Stimulated activated naive CD4-positive, alpha-beta T cell treated with Interleukin-2 at 50 U/mL for 16 hours (primary cell): ENCODE measurements at places on chromosomes 11 and 22.

GRCh38 chr11:79437278-79437980, 3.4 kb downstream of the TENM4 start:
- DNase-seq = no peak

DNA sequence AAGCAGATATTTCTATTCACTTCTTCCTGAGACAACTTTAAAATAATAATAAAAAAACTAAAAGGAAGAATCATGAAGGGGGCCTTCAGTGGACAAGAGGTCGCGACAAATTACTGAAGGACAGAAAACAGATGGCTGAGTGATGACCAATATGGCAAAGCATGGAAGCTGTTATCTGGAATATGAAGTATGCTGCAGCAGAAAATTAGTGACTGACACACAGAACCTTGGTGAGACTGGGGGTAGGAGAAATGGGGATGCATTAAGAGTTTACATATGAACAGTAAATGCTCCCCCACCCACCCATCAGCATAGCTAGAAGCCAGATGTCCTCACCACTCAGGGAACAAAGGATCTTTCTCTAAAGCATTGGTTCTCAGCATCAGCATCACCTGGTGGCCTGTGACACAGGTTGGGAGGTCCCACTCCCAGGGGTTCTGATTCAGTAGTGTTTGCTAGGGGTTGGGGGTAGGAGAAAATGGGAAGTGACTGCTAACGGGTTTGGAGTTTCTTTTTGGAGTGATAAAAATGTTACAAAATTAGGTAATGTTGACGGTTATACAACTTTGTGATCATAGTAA, 59.7 kb downstream of the NARS2 start:
- DNase-seq = no peak

- no peak for DNase-seq
These were observed 17.0 kb downstream of the KCNC1 start for GRCh38 chr11:17751558-17751957.

- DNase-seq = peak; percentile 67
These were observed 98.6 kb upstream of the CD44 start for GRCh38 chr11:35040221-35040942.

GRCh38 chr22:46122511-46122971, 27.8 kb upstream of the PPARA start:
- peak; percentile 68 for DNase-seq

DNA sequence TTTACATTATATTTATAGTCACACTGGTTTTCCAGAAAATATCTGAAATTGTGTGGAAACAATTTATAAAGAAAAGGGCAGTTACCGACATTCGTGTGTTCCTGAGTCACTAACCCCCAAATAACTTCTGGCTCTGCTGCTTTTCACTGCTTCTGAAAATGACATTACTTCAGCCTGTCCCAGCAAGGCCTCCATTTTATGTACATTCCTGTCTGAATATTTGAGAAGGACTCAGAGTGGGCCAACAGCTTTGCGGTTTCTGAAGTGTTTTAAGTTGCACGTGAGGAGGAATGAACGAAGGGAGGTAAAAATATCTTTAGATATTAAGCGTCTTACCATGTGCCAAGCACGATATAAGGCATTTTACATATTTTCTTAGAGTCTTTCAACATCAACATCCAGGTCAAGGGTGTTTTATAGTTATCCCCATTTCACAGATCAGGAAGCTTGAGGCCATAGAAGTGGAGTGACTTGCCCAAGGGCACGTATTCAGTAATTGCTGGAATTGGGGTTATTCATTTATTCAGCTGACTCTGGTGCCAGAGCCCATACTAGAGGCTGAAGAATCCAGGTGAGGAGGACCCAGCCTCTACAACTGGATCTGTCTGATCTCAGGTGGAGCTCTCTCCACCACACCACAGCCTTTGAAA, 30.8 kb upstream of the WNT11 start:
- DNase-seq = no peak

DNA sequence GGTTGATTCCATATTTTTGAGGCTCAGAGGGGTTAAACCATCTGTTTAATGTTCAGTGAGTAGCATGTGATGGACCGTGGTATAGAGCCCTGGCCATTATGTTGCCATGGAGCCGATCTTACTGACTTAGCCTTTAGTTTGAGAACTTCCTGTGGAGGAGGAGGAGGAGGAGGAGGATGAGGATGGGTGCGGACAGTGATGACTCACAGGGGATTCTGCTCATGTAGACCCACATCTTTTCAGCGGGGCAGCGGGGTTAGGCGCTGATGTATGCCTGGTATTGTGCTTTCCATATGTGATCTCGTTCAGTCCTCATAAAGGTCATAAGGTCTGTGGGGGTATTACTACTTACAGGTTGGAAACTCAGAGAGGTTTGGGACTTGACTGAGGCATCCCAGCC, 13.9 kb downstream of the STX3 start:
- DNase-seq = no peak

- no peak for DNase-seq
These were observed 154.5 kb upstream of the BLID start for GRCh38 chr11:122270535-122270934.

GRCh38 chr11:95165638-95166037, 65.4 kb downstream of the SESN3 start:
- no peak for DNase-seq

GRCh38 chr22:45238957-45239680, 1.6 kb downstream of the KIAA0930 start:
- no peak for DNase-seq

DNA sequence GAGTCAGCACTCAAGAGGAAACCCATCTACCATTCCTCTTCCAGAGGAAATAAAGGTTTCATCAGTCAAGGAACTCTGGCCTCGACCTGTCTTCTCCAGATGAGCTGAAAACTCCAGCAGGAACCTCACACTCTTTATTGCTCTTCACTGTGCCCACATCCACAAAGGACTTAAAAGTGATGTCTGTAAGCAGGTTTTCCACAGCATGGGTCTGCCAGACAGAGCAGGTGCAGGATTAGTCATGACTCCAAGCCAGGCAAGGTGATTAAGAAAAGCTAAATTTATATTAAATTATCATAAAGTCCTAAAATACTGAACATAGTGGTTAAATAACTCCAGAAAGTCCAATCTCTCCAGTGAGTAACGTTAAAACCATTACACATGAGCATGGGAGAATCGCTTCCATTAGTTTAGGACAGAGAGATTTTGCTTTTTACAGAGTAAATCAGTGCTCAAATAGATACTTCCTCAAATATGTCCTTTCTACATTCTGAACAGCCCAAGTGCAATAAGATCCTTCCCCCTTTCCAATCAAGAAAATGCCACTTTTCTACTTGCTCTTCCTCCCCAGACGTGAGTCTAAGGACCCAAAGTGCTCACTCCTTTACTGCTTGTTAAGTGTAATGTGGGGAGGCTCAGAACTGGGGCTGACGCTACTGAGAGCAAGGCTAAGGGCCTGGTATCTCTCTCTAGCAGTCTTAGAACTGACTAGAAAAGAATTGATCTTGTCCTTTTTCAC, 10.7 kb upstream of the CKAP5 start:
- DNase-seq = no peak

- DNase-seq = no peak
These were observed 37.5 kb upstream of the LYVE1 start for GRCh38 chr11:10605941-10606381.

GRCh38 chr22:49568751-49569285, 258.9 kb downstream of the BRD1 start:
- DNase-seq = no peak

DNA sequence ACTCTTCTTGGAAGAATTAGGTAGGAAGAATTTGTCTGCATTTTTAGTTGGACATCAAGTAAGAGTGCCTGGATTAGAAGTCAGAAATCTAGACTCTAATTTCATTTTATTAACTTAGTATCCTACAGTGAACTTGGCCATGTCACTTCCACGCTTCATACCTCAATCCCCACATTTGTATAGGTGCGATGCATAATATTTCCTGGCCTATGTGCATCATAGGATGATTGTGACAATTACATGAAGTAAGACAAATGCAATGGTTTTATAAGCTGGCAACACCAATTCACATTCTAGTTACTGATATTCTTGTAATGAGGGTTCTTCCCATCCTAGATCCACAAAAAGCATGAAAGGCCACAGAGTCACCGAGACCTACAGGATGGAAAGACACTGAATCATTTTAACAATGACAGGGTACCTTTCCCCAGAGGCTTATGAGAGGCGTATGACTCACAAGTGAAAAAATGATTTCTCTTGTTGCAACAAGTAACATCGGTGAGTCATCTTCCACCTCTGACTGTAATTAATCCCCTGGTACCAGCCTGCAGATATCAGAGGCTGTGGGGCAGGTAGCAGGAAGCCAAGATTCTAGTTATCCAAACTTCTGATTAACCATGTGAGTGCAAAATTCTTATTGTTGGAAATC, 56.0 kb upstream of the OR5AK2 start:
- DNase-seq = no peak

- no peak for DNase-seq
These were observed 255.2 kb downstream of the MN1 start for GRCh38 chr22:27546157-27546935.

DNA sequence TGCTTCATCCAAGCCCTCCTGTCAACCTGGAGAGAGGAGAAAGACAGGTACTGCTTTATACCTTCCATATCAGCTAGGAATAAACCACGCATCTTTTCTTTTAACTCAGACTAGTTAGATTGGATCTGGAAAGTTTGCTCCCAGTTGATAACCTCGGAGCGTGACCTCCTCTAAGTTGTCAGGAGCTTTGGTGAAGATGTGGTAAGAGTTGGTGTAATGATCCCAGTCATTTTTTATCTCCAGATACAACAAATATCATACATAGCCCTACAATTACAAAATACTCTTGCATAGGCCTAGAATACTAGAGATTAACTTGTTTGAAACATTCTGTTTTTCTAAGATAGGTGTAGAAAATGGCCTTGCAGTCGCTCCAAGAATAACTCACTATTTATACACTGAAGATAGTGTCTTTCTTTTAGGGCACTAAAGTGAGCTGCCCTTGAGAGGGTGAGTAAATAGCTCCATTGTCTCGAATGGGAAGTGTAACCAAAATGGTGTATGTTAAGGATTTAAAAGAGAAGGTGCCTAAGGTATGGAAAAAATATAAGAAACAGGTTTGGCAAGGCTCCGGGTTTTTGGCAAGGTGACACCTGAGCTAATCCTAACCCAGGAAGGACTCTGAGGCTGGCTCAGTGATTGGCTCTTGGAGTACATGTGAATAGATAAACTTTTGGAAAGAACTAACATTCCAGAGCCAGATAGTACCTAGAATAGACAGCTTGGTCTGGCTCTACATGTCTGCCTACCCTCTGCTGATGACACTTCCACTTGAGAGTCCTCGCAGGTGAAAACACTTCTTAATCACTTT, 59.4 kb downstream of the GLYATL1 start:
- DNase-seq = no peak

DNA sequence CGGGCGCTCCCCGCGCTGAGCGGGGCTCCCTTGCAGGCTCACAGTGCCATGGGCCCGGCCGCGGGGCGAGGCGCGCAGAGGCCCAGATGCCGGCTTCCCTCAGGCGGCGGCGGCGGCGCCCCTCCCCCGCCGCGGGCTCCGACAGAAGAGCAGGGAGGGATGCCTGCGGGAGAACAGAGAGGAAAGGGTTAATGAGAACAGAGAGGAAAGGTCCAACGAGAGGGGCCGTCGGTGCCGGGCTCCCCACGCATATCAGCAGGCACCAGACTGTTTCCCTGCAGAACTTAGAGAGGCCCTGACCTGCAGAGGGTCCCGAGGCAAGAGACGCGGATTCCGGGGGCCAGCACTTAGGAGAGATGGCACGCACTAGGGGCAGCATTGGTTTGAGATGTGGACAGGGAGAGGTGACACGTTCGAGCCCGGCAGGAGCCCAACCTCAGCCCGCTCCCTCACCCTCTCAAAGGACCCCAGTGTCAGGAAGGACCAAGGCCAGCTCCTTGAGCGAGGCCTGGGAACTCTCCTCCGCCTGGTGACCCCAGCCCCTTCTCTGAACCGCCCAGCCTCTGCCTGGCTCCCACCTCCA, 9.1 kb downstream of the NRXN2 start:
- DNase-seq = no peak

GRCh38 chr11:119493712-119494111, 70.7 kb upstream of the THY1 start:
- no peak for DNase-seq

DNA sequence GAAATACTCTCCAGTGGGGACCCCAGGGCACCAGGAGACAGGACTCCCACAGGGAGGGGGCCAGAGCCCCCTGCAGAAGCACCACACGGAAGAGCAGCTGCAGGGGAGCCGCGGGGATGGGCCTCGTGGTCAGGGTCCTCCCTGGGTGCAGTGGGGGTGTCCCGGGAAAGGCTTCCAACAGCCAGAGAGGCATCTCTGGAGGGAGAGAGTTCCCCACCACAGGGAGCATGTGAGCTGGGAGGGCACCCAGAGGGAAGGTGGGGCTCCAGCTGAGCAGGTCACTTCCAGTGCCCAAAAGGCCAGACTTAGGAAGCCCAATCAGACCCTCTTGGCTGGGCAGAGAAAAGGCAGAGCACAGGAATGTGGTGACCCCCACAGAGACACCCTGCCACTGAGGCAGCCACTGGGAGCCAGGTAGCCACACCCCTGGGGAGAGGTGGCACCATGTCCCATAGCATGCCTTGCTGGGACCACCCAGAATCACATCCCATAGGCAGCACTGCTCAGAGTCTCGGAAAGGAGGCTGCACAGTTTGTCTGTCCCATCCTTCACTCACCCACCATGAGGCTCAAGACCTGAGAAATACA, 49.9 kb upstream of the LMO1 start:
- no peak for DNase-seq

- DNase-seq = no peak
These were observed 8.6 kb downstream of the APOA4 start for GRCh38 chr11:116814502-116814901.

GRCh38 chr22:39292031-39292462, 27.4 kb downstream of the RPL3 start:
- DNase-seq = no peak

GRCh38 chr11:16605389-16605893, 133.0 kb upstream of the C11orf58 start:
- DNase-seq = no peak

DNA sequence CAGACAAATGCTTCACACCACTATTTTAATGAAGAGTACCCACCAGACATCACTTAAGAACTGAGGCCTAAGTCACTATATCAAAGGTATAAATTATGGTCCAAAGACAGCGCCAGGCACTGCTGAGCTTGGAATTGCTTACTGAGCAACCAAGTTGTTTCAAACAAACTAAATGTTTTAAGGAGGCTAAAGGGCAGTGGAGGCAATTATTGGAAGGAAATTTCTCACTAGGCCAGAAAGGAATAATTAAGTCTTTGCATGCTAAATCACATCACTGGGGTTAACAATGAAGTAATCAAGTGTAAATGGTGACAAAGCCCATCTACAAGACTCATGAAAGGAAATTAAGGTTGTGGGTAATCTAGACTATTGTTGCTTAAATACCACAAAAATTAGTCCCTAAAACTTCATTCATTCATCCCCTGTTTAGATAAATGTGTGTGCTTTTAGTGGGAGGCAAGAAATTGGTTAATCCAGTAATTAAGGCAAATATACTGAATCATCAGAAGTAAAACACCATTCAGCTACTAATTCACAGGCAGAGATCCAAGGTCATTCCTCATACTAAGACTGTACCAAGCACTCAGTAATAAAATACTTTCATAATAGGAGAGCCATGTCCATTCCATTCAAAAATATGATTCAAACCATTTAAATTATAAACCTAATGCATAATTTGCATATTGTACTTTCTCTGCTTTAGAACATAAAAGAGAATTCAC, 21.2 kb downstream of the LGR4 start:
- DNase-seq = no peak
